ENCODE measurements at places on chromosomes 7 and 10.

GRCh38 chr10:26780793-26781601, 79.8 kb downstream of the ABI1 start:
- DNase-seq: no peak

- no peak for DNase-seq
Measured at GRCh38 chr10:75013007-75013406, 98.4 kb upstream of the SAMD8 start.

- no peak for DNase-seq
Measured at GRCh38 chr7:106423821-106424475, 139.2 kb upstream of the NAMPT start.

DNA sequence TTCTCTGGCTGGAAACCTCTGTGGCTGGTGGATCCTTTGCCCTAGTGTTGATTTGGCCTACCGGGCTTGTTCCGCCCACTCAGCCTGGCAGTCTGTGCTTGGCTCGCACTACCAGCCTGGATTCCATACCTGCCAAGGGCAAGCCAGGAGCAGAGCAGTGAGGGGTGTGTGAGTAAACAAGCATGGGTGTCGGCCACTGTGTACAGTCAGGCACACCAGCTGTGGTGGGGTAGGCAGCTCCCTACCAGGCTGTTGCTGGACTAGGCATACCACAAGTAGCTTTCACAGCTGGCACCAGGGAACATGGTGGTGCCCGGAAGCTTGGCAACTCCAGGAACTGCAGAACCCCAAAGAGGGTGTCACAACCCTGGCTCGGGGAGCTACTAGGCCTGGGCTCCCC, 942.9 kb upstream of the LRRN3 start:
- no peak for DNase-seq

- no peak for DNase-seq
Measured at GRCh38 chr10:133530506-133530905, 3.3 kb downstream of the CYP2E1 start.

DNA sequence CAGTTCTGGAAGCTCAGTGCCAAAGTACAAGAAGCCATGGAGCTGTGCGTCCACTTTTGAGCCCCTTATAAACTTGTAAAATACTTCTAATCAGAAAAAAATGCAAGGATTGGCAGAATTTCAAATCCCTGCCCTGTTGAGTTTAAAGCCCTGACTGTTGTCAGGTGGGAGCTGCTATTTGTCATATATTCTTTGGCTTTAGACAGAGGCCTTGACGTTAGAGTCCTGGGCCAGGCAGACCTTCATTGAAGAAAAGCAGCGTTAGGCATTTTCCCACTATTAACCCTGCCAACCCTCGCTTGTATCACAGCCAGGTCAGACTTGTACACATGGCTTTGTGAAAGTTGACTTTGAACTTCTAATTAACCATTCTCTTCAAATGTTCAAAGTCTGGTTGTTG, 155.4 kb downstream of the TWIST1 start:
- DNase-seq: no peak

DNA sequence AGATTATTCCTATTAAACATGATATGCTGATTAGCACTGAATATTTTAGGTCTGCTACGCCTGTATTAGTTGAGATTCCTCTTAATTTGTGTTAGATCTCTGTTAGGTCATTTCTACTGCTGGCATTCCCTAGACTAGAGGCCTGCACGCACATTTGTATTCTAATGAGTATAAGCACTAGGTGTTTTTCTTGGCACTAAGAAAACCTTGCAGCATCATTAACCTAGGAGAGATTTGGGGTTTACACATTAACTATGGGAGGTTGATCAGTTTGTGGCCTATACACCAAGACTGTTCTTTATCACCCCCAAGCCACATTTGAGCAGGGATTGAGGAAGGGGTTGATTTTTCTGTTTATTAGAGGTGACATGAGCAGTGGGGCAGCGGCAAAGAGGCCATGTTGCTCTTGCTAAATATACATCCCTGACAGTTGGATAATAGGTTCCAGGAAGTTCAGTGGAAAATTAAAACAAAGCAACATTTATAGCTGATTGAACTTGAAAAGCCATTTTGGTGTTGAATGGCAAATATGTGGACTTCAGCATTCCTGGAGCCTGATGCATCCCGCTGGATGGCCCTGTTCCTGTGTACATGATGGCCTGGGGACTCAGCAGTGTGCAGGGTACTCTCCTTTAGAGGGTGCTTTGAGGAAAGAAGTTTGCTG, 65.2 kb downstream of the GBF1 start:
- no peak for DNase-seq

- DNase-seq: no peak
Measured at GRCh38 chr7:28032738-28033380, 147.7 kb downstream of the JAZF1 start.

- DNase-seq: no peak
Measured at GRCh38 chr7:1915956-1916600, 246.0 kb downstream of the ELFN1 start.

- no peak for DNase-seq
Measured at GRCh38 chr7:69526570-69526969, 71.7 kb upstream of the AUTS2 start.

GRCh38 chr10:102850025-102850518, 4.0 kb upstream of the BORCS7 start:
- no peak for DNase-seq

DNA sequence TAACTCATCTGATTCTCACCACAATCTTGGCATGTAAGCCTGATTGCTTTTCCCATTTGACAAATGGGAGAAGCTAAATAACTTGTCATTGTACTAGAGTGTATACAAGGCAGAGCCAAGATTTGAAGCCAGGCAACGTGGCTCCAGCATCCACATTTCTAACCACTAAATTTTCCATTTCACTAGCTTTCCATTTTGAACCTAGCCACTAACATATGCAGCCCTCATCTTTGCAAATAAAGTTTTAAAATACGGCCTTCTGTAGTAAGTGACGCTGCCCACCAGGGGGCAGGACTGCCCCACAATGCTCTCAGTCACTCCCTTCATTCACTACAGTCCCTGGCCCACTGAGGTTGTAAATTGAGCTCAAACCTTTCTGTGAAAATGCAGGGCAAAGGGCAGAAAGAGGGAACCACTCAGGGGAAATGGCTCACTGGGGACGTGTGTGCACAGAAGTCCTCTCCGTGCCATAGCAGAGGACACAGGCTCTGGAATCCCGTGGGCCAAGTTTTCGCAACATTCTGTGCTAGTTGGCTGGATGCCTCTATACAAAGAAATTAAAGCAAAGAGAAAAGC, 315.7 kb downstream of the TNS3 start:
- DNase-seq: no peak

- DNase-seq: no peak
Measured at GRCh38 chr10:16887565-16887964, 70.3 kb upstream of the RSU1 start.
